Right forelimb (tissue), 1 donor: ENCODE measurements at places on chromosomes 6 and 20.

GRCh38 chr20:23596579-23597250 is 9.0 kb downstream of the CST9 start:
- DNase-seq = no peak

DNA sequence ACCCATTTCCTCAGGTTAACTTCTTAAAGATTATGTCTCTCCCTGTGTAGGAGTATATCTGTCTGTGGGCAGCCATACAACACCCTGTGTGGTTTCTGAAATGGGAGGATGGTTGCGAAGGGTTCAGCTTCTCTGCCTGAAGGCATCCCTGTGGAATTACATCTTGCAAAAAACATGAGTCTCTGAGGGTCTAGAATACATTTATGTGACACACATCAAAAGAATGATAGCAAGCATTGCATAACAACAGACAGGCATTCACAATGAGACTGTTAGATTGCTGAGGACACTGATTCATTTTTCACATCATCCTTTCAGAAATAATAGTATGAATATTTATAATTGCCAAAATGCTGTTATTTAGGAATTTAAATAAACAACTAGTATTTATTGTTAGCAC is 670.9 kb downstream of the HTR1B start:
- DNase-seq = no peak

DNA sequence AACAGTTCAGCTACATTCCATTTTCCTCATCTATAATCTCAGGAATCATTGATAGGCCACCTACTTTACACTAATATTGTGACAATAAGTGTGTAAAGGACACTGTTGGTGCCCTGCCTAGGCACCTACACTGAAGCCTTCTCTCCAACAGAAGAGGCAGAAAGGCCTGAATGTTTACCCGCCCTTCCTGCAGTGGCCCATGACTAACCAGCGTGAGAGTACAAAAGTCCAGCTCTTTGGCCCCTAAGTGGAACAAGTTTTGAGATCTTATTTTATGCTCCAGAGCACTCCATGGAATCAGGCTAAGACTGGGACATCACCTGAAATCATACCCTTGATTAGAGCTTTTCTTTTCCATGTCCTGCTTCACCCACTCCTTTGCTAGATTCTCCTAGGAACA is 359.7 kb downstream of the ARHGAP18 start:
- DNase-seq = no peak

GRCh38 chr6:131923356-131923755 is 27.8 kb downstream of the CCN2 start:
- no peak for DNase-seq

DNA sequence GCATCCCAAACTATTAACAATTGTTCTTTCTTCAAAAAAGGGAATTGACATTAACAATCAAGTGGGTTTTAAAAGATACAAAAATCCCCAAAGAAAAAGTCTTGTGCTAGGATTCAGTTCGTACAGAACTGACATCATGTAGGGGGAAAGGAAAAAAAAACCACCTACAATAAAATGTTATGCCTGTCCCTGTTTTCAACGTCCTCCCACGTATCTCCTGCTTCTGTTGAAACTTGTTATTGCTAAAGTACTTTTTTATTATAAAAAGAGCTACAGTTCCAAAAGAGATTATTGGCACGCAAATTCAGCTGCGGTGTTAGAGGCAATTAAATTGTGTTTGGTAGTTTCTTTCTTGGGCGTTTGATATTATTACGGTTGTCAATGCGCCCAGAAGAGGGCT is 102.8 kb upstream of the PHACTR1 start:
- DNase-seq = no peak

- DNase-seq = no peak
Measured at GRCh38 chr20:58141971-58142842, 86.2 kb downstream of the ANKRD60 start.

DNA sequence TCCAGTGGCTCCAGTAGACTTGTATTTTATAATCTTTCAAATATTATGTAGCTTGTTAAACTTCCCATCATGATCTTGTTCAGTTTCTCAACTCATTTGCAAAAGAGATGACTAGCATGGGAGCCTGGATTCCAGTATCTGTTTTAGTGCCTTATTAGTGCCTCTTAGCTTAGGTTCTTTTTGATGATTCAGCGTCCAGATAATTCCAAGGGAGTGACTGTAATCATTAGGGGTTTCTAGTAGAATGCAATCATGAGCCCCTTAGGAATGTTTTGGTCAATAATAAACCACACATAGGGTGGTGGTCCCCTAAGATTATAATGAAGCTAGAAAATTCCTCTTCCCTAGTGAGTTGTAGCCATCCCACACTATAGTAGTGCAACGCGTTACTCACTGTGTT is 7.0 kb downstream of the CD2AP start:
- no peak for DNase-seq

GRCh38 chr20:52127309-52127708 is 64.3 kb downstream of the ZFP64 start:
- no peak for DNase-seq

GRCh38 chr6:42203183-42203582 is 8.4 kb upstream of the GUCA1B start:
- no peak for DNase-seq

DNA sequence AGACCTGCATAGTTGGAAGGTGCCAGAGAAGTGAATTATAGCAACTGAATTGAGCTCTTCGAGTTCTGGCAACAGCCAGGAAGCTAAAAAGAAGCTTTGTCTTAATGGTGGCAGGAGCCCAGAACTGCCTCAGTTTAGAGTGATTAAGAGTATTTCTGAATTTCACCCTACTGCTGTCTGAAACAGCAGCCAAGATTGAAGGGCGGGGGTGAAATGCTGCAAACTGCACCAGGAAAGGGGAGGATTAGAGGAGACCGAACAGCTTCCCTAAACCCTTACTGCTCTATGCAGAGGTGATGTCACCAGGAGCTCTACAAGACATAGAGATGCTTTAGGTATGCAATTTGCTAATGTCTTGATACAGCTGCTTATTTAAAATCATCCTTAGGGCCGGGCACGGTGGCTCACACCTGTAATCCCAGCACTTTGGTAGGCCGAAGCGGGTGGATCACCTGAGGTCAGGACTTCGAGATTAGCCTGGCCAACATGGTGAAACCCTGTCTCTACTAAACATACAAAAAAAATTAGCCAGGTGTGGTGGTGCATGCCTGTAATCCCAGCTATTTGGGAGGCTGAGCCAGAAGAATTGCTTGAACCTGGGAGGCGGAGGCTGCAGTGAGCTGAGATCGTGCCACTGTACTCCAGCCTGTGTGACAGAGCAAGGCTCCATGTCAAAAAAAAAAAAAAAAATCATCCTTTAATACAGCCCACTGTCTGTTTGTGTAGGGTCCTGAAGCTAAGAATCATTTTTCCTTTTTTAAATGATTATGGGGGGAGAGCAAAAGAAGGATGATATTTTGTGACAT is 91.7 kb upstream of the IYD start:
- no peak for DNase-seq

- no peak for DNase-seq
Measured at GRCh38 chr20:21251278-21251677, 51.9 kb upstream of the XRN2 start.

GRCh38 chr20:49603209-49603627 is 35.3 kb upstream of the PTGIS start:
- peak; percentile 74 for DNase-seq

- DNase-seq = no peak
Measured at GRCh38 chr20:35192118-35192872, 20.4 kb downstream of the PROCR start.

GRCh38 chr6:1536526-1537429 is 72.9 kb upstream of the FOXC1 start:
- no peak for DNase-seq

DNA sequence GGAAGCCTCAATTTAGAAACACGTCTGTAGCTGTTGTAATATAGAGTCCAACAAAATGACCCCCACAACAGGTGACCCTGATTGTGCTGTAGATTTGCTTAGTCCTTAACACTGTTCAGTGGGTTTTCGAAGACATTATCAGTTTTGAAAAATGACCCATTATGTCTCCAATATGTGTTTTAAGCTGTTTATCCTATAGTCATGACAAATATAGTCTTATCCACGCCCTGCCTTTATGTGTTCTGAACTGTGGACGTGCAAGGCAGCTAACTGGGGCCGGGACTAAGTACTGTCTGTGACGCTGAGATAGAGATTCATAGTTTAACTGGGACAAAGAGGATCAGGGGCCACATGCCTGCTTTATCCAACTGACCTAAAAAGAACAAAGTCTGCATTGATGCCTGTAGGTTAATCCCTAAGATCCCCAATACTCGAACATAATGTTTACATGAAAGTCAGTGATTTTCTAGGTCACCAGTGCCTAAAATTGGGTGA is 192.4 kb downstream of the CD83 start:
- DNase-seq = no peak

DNA sequence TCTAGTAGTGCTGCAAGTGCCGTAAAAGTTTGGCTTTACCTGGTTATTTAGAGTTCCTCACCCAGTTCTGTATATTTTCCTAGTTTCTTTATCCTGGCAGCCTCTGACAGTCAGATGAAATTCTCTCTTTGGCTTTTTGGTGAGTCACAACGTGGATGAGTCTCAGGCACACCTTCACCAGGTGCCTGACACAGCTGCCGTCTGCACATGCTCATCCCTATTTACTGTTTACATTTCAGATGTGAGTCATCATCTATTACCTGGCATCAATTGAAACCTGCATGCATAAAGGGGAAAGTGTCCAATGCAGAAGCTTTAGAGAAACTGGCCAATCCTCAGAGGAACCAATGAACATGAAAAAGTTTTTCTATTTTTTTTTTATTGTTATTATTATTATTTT is 33.3 kb upstream of the ADGRF4 start:
- DNase-seq = no peak

DNA sequence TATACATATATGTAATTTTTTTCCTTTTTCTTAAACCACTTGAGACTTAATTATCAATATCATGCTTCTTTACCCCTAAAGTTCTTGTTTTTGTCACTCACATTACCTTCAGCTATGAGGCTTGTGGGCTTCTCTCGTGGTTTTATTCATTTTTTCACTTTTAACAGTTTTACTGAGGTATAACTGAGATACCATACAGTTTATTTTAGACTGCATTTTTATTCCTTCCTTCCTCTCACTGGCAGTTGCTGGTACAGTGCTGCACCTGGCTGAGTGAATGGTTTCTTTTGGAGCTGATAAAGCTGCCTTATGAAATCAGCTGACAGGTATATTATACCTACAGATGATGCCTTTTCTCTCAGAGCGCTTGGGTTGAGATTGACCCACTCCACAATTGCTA is 54.4 kb downstream of the LRP11 start:
- no peak for DNase-seq

DNA sequence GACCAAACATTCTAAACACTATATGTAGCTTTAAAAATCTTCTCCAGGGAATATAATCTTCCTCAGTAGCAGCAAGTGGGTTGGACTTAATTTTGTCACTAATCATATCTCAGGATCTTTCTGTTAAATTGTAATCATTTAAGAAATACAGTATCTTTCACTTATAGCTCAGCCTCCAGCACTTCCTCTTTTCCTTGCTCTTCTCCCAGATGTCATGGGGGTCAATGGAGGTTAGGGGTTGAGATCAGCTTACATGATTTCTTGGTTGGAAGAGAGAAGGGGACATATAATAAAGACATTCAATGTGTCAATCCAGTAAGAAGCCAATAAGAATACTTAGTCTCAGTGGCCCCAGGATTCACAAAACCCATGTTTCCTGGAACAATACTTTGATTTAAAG is 15.7 kb upstream of the REPS1 start:
- no peak for DNase-seq

GRCh38 chr6:44478158-44478557 is 90.7 kb downstream of the CDC5L start:
- no peak for DNase-seq

- DNase-seq = peak; percentile 63
Measured at GRCh38 chr6:74069089-74069581, 373.1 kb downstream of the CD109 start.

- no peak for DNase-seq
Measured at GRCh38 chr6:37785663-37786270, 33.8 kb upstream of the ZFAND3 start.

DNA sequence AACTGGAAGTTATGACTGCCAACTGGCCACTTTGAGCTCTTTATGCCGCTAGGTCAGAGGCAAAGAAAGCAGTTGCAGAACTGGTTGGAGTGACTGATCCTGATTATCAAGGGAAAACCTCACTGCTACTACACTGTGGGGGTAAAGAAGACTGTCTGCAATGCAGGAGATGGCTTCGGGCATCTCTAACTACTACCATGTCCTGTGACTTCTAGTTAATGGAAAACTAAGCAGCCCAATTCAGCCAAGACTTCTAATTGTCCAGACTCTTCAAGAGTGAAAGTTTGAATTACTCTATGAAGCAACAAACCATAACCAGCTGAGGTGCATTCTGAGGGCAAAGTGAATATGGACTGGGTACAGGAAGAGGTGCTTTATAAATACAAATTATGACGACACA is 773.6 kb upstream of the SLC35B3 start:
- no peak for DNase-seq

- no peak for DNase-seq
Measured at GRCh38 chr6:167331565-167331964, 6.7 kb downstream of the TTLL2 start.

- DNase-seq = no peak
Measured at GRCh38 chr6:81026041-81026553, 726.4 kb downstream of the TENT5A start.

DNA sequence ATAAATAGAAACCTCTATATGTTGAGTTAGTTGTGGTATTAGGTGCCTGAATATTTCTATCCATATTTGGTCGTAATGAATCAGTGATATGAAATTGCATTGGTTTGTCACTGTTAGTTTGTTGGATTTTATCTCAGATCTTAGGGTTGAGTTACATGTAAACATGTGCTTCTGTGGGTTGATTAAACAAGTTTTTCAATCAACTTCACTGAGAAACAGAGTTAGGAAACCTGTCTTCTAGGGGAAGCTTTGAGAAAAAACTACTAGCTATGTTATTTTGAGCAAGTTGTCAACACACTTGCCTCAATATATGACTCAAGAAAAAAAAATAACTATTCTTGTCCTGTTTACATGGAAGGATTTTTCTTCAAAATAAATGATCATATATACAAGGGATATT is 14.8 kb upstream of the ADGB start:
- no peak for DNase-seq

DNA sequence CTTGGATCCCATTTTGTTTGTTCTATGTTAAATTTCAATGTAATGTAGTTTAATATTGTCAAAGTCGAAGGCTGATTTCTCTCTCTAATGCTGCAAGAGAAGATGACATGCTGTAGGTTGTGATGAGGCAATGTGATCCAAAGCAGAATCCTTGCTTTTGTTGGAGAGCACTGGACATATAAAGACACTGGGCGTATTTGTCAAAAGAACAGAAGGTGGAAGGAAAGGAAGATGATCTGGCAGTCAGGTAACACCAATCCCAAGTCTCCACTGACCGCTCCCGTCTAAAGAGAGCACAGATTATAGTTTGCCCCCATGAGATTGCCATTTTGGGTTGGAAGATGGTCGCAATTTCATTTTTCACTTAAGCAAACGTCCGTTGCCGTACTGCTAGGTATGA is 935 bp upstream of the RFX6 start:
- DNase-seq = no peak
